PC-3 (cell line): ENCODE measurements at places on chromosomes 12 and 14.

DNA sequence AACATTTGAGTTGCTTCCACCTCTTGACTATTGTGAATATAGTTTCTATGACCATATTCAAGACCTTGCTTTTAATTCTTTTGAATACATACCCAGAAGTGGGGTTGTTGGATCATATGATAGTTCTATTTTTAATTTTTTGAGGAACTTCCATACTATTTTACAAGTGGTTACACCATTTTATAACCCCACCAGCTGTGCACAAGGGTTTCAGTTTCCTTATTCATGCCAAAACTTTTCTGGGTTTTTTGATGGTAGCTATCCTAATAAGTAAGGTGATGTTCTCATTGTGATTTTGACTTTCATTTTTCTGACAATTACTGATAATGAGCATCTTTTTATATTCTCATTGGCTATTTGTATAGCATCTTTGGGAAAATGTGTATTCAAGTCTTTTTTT is 109.4 kb upstream of the GARIN2 start:
- DNase-seq, result no peak

GRCh38 chr12:90321369-90321768 is 612.7 kb upstream of the ATP2B1 start:
- no peak for DNase-seq

DNA sequence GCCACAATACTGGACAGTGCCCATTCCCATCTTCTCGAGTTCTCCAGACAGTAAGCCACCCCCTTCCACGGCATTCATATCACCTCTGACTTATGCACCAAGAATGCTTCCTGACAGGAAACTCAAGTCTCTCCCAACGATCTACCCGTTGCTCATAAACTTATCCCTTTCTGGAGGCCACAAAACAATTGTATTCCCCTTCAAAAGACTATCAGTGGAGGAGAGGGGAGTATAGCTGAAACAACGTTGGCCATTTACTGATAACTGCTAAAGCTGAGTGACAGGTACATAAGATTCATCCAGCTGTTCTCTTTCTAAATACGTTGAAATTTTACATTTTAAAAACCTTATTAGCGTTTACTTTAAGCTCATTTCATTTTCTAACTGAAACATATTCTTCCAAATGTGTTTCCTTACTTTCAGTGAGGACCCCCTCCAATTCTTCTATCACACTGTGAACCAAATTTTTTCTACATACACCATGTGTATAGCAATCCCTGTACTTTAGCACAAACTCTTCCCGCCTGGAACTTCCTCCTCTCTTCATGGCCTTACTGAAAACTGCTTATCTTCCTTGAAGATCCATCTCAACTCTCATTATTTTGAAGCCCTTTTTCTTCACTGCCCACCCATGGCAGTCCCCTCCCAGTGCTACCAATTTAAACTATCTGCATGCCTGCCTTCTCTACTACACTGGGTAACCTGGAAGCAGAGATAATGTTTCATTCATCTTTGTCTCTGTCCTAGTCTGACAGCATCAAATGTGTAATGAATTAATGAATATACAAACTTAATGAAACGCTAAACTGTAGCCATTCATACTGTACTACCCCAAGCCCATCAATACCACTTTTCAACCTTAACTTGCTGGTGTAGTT is 28.8 kb downstream of the ATXN2 start:
- peak; percentile 96 for DNase-seq

GRCh38 chr14:94387051-94388026 is 1.1 kb downstream of the SERPINA1 start:
- DNase-seq, result no peak

DNA sequence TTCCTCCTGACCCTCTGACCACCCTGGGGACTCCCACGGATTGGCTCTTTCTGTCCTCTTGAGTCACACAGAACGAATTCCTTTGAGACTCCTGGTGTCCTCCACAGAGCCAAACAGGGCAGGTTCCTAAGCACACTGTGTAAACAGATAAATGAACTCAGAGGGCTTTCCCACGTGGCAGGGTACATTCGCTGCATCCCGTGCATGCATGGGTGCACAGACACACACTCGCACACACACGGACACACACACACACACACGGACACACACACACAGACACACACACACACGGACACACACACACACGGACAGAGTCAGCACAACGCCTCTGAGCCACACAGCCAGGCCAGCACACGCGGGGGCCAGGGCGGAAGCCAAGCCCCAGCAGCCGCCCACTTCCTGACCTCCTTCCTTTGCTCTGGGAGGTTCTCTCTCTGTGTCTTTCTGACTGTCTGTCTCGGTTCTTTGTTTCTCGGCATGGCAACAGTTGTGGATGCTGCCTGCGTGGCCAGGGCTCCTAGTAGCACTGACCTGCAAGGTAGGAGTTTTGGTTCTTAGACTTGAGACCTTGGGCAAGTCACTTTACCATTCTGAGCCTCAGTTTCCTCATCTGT is 706 bp downstream of the CRACR2A start:
- DNase-seq, result no peak

- DNase-seq, result no peak
Observed at GRCh38 chr12:57549909-57550640, at the start of gene KIF5A. KIF5A (plus strand) TSS chr12:57550044; CDS start chr12:57550272, 228 bp downstream.

DNA sequence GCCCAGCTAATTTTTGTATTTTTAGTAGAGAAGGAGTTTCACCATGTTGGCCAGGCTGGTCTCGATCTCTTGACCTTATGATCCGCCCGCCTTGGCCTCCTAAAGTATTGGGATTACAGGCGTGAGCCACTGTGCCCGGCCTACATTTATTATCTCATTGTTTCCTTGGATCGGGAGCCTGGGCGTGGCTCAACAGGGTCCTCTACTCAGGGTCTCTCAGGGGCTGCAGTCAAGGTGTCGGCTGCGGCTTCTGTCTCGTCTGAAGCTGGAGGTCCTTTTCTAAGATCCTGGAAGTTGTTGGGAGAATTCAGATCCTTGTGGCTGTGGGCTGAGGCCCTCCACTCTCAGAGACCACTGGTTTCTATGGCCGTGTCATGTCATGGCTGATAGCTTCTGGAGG is 65.5 kb upstream of the SCN8A start:
- DNase-seq, result no peak

DNA sequence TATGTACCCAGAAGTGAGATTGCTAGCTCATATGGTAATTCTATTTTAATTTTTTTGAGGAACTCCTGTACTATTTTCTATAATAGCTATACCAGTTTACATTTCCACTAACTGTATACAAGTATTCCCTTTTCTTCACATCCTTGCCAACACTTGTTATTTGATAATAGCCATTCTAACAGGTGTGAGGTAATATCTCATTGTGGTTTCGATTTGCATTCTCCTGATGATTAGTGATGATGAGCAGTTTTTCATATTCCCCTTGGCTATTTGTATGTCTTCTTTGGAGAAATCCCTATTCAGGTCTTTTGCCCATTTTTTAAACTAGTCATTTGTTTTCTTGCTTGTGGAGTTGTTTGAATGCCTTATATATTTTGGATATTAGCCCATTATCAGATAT is 121.3 kb downstream of the BBS10 start:
- DNase-seq, result no peak

- no peak for DNase-seq
Observed at GRCh38 chr12:116639765-116640164, 80.6 kb downstream of the MAP1LC3B2 start.

DNA sequence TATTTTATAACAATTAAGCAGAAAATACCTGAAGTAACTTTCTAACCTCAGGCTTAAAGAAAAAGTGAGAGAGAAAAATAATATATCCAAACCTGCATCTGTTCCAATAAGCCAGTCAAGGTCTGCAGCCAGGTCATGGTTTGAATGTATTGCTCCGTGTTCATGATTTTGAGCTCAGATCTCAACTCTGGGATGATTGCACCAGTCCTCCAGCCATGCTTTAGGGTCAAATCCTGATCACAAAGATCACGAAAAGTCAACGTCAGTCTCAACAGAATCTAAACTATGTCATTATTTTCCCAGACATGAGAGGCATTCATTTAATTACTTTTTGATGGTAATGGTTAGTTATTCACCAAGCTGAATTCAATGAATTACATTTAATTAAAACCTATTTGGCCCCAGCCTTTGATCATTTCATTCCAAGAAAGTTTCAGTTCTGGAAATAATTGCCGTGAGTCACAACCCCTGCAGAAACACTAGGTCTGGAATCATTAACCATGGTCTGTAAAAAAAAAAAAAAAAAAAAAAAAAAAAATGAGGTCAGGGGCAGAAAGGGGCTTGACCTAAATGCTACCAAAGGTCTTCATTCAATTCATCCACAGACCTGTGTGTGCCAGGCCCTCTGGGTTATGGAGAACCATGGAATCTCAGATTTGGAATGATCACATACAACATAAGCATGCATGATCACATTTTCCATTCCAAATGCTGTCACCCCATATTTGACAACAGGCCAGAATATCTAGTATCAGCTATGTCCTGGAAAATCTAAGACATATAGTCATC is 55.6 kb downstream of the NT5DC3 start:
- no peak for DNase-seq

DNA sequence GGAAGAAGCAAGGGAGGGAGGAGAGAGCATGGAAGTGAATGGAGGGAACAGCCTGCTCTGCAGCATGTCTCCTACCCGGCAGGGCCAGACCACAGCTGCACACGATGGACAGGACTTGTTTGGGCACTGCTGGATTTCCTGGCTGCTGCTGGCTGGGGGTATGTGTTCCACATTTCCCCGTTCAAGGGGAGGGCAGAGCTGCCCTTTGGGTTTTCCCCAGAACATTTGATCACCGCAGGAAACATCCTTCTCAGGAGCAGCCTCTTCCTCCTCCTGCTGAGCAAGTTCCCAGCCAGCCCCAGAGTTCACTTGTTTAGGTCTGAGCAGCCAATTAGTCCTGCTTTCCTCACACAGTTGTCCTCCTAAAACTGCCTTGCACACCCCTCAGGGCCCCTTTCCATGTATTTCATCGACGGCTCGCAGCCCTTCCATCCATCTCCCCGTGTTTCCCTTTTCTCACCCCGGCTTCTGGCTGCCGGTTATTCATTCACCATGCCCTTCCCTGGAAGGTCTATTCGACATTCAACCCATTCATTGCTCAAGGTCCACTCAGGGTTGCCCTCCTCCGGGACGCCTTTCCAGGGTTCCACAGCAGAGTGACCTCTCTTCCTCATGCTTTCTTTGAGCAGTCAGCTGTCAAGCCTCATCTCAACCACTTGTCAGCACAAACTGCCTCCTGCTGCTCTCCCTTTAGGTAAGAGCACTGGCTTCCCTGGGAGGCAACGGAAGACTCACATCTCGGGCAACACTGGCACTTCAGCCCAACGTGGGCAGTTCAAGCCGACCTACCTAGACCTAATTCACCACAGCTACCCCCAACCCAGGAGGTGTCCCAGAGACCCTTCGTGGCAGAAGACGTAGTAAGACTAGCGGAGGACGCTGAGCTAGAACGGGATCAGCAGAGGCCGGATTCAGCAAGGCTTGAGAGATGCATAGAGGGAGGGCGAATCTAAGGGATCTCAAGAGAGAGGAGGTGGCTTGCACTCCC is 20.1 kb upstream of the ANO2 start:
- DNase-seq, result no peak

DNA sequence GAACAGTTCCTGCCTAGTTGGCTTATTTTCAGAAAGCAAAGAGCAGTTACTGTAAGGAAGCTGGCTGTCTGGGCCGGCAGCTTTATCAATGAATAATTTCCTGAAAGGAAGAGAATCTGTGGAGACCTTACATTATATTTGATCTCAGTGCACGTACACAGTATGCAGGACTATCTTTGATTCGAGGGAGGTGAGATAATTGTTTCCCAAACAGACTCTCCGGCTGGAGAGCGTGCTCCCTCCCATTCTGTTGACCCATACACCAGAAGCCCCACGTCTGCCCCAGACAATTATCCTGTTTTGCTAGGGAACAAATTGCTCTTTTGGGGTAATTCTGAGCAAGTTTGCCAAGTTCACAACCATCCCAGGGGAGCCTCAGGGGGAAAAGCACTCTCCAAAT is 1115.0 kb downstream of the VRK1 start:
- DNase-seq, result no peak

DNA sequence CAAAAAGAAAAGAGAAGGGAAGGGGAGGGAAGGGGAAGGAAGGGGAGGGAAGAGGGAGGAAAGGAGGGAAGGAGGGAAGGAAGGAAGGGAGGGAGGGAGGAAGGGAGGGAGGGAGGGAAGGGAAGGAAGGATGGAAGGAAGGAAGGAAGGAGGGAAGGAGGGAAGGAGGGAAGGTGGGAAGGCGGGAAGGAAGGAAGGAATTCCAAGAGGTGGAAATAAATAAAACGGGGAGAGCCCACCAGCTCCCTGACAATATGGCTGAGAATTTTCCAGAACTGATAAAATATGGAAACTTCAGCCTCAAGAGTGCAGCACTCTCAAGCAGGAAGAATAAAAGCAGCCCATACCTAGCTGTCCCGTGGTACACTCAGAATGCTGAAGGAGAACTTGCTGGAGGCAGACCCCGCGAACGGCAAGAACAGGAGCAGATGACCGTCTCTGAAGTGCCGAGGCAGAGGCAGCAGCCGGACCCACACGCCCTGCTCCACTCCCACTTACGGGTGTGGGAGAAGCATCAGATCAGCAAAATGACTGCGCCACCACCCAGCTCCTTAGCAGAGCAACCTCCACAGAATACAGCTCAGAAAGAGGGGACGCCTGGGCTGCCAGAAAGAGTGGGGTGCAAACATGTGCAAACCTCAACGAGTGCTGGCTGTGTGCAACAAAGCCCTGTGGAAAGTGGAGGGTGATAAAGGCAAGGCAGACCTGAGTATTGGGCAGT is 34.1 kb upstream of the INF2 start:
- DNase-seq, result no peak

GRCh38 chr12:32292151-32292550 is 107.2 kb upstream of the FGD4 start:
- no peak for DNase-seq

DNA sequence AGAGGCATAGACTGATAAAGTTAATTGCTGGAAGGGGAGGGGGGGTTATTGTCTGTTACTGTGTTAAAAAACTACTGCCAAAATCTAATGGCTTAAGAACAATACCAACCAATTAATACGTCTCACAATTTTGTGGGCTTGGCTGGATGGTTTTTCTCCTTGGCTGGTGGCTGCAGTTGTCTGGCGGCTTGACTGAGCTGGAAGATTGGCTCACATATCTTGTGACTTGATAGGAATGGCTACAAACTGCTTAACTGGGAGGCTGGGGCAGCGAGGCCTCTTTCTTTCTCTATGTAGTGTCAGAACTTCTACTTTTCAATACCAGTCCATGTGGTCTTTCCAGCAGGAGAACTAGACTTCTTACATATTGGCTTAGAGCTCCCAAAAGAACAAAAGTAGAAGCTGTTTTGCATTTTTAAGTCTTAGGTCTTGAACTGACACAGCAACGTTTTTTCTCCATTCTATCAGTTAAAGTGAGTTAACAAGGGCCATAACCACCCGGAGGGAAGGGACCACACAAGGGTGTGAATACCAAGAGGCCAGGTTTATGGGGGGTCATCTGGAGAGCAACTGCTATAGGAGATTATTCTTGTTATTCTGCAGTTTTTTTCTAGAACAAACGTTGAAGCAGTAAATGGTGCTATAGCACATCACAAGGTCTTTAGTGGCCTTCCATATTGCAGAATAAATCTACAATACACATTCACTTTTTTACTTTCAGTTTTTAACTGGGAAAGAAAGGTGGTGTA is 46.9 kb downstream of the ZDHHC17 start:
- DNase-seq, result no peak

DNA sequence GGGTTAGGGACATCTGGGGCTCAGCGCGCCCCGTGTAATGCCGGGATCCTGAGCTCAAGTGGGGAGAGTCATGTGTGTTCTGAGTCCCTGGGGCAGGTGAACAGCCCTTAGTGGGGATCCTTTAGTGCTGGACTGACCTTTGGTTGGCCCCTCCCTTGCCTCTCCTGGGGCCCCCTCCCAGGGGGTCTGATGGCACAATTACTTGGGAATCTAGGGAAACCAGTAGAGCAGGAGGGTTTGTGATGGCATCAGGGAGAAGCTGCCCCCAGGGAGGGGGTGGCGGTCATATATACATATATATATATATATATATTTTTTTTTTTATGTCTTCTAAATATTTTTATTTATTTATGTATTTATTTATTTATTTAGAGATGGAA is at the start of gene MORN3:
Gene MORN3 (minus strand): TSS at position 134 of the 380 bp plus-strand sequence. CDS start 171 bp downstream, outside the sequence.
- peak; percentile 29 for DNase-seq
